Dermis microvascular lymphatic vessel endothelial cell (primary cell): ENCODE measurements at places on chromosomes 16 and 17.

DNA sequence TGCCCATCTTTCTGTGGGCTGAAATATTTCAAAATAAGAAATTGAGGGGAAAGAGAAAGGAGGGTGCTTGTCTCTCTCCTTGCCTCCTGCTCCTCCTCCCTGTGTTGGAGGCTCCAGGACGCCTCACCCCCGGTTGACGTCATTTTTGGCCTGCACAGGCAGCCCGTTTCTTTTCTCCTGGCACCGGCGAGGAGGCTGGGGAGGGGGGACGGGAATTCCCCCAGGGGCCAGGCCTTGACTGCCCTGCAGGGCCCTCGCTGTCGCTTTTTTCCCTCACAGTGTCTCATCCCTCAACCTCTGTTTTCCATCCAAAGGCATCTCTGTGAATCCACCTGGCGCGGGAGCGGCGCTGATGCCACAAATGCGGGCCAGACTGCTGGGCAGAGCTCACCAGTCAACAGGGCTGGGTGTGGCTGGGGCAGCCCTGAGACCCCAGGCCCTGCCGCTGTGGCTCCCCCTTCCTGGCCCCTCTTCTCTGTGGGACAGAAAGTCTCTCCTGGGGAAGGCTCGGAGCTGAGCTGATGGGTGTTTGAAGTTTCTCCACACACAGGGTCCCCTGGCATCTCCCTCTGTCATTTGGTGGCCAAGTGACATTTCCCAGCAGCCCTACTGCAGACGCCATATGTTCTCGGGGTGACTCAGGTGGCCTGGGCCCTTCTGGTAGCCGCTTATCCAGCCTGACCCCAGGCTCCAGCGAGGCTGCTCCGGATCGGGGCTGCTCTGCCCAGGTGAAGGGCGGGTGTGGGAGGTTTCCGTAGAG is 16.0 kb downstream of the CENPX start:
- DNase-seq: no peak

DNA sequence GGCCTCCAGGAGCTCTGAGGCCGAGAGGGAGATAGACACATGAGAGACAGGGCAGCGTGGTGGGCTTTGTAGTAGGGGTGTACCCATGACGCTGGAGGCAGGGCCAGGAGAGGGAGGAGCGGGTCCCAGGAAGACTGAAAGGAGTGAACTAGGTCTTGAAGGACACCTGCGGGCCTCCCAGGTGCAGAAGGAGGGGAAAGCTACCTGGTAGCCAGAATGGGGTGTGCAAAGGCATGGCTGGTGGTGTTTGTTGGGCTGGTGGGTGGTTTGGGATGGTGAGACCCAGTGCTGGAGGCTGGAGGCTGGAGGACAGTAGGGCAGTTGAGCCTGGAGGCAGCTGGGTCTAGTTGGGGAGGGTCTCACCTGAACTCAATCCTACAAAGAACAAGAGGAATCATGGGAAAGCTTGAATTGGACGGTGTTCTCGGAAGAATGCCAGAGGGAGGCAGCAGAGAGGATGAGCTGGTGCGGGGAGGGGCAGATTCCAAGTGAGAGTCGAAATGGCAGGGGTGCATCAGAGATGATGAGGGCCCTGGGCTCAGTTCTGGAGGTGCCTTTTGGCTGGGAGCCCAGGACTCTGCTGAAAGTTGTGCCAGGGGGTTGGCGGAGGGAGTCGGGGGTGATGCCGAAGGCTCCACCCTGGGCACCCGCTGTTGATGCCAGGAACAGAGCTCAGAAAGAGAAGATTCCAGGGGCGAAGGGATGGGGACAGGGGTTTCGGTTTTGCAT is 21.2 kb downstream of the C1QTNF1 start:
- no peak for DNase-seq

DNA sequence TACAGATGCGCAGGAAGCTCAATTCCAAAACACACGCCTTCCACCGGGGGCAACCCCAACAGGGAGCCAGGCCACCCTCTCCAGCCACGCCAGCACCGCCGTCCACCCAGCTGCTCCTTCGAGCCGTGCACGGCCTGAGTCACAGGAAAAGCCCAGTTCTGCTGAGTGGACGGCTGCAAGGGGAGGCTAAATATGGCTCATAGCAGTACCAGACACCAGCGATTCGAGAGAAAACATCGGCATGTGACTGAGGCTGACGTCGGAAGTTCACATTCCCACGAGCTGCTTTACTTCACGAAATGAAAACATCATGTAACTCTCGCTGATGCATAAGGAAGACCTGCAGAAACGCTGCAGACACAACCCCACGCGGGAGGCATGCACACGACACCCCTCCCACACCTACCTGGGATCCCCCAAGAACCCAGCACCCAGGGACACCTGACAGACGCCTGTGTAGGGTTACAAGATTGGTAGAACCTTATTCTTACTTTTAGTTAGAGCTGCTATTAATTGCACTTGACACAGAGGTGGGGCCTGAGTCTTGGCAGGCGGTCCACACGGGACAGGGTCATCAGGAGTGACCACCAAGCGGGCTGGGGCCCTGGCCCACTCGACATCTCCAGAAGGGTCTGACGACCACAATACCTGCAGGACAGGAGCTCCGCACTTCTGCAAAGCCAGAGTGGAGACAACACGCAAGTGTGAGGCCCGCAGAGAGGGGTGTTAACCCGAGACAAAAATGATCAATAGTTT is 116.8 kb downstream of the ANKRD11 start:
- DNase-seq: peak; percentile 56

GRCh38 chr17:43714465-43715149 is 44.0 kb downstream of the SOST start:
- DNase-seq: peak; percentile 29

DNA sequence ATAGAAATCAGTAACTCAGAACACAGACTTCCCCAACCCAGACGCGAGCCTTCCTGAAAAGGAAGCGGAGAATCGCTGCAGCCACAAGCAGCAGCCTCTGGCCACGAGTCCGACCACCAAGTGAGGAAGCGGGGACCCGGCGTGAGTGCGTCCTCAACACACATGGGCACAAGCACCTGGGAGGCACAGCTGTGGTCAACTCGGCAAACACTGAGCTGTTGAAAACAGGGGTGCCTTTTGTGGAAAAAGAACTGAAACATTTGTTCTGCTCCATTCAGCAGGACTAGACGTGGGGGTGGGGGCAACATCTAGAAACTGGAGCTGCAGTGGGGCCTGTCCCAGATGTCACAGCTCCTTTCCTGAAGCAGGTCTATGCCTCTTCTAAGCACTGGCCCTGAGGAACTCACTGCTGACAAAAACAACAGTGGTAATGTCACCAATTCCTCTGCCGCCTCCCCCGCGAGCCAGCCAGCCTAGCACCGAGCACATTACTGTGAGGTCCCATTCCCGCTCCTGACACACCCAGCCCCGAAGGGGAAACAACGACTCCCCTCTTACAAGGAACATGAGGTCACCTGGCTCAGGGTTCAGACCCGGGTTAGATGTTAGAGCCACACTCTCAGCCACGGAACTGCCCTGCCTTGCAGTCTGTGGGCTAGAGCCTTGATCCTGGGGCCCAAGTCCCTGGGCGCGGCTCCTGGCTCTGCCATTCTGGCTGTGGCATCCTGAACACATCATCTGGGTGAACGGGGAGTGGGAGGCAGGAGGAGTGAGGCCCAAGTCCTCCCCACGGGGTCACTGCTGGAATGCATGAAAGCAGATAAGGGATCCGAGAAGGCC is 29.0 kb downstream of the KDM8 start:
- DNase-seq: no peak

- DNase-seq: peak; percentile 92
Observed at GRCh38 chr16:84730406-84731106, 30.8 kb downstream of the USP10 start.

GRCh38 chr17:14784997-14785696 is 480.0 kb downstream of the PMP22 start:
- DNase-seq: no peak

- DNase-seq: no peak
Observed at GRCh38 chr17:79433379-79433778, 177.5 kb downstream of the RBFOX3 start.

DNA sequence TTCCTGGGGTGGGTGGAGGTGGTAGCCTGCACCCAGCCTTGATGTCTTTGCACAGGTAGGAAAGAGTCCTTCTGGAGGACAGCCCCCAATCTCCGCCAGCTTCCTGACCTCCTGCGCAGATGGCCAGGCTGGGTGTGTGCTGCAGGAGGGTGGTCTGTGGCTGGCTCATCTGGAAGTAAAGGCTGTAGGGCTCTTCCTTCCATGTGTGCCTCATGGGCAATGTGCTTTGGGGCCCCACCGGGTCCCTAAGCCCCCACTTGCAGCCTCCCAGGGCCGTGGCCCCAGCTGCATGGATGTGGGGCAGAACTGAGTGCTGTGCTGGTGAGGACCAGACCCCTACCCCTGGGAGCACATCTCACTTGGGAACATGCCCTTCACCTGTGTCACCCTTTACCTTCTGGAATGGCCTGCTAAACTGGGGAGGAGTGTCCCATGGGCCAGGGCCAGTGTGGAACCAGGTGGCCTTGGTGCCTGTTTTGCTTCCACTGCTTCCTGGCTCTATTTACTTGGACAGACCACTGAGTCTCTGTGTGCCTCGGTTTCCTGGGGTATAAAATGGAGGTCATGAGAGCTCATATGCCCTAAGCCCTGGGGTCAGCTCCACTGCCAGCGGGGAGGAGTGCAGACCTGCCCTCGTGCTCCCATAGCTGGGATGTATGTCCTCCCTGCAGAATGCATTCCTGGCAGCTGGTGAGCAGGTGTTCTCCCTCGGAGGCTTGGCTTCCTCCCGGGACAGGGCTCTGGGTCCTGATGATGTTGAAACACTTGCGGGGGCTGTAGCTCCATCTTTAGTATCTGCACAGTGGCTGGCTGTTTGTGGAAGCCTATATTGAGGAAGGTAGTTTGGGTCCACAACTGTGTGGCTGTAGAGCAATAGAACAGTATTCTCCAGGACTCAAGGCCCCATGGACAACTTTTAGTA is 18.0 kb downstream of the MPRIP start:
- DNase-seq: no peak

DNA sequence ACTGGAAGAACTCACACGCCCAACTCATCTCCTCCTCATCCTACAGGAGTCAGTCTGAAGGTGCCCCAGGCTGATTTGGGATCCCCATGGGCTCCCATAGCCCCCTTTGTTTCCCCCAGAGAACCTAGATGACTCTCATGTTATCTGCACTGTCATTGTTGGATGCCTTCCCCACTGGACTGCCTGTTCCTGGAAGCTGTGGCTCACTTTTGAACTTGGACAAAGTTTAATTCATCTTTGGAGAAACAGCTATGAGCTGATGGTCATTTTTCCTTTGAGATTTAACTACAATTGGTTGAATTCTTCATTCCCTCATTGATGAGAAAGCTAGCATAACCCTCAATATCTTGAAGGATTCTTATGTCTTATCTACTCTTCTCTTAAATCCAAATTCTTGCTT is 186.6 kb downstream of the SALL1 start:
- no peak for DNase-seq

- DNase-seq: no peak
Observed at GRCh38 chr17:81464586-81464985, 48.0 kb downstream of the ACTG1 start.

GRCh38 chr17:48558057-48558830 is 13.3 kb upstream of the HOXB2 start:
- DNase-seq: no peak

- DNase-seq: peak; percentile 63
Observed at GRCh38 chr17:42459801-42460281, 1.2 kb downstream of the ATP6V0A1 start.

- DNase-seq: no peak
Observed at GRCh38 chr16:1028524-1029258, 43.9 kb upstream of the SSTR5 start.

GRCh38 chr16:58046054-58046881 is 20.7 kb downstream of the MMP15 start:
- DNase-seq: no peak

- DNase-seq: no peak
Observed at GRCh38 chr17:57415751-57416207, 159.5 kb downstream of the MSI2 start.

GRCh38 chr17:29172589-29172988 is 7.6 kb downstream of the MYO18A start:
- DNase-seq: no peak

GRCh38 chr17:9821921-9822320 is at the start of gene GSG1L2:
TSS of gene GSG1L2 (minus strand) at chr17:9822079. CDS start at chr17:9822071, 8 bp downstream.
- DNase-seq: no peak

DNA sequence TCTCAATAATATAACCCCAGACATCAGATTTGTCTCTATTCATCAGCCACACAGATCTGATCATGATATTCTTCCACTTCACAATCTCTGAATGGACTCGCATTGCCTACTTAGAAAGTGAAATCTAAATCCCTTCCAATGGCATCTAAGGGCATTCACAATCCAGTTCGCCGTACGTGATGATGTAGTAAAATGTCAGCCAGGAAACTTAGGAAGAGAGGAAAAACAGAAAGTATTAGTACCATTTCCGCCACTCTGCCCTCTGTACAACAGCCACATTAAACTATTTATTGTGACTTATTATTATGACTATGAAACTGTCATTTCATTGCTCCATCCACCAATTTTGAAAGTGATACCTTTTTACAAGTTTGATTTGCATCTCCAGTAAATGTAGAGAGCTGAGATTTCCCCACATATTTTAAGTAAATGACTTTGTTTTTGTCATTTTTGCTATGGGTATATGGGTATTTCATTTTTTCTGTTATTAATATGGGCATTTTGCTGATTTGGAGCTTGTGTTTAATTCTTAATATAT is 69.4 kb upstream of the SMIM36 start:
- peak; percentile 42 for DNase-seq

DNA sequence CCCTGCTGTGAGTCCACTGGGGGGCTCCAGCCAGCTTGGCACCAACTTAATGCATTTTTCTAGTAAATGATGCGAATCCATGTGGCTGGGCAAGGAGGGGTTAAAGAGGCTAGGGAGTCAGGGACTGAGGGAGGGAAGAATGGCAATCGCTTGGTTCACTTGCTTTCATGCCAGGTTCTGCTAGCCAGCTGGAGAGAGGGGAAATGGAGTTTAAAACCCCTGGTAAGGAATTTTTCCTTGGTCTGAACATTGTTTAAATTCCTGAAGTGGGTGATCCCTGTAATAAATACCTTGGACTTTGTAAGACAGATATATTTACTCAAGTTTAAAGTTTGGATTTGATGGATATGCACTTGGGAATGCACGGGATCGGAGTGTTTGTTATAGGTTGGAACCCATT is 22.8 kb downstream of the ANKFN1 start:
- DNase-seq: no peak

GRCh38 chr16:2429771-2430663 is 770 bp downstream of the CCNF start:
- peak; percentile 44 for DNase-seq

- peak; percentile 17 for DNase-seq
Observed at GRCh38 chr16:74740795-74741304, 33.8 kb downstream of the FA2H start.

GRCh38 chr16:89575247-89576152 is at the start of gene CPNE7:
TSS of gene CPNE7 (plus strand) at chr16:89575758. CDS start at chr16:89575898, 140 bp downstream.
- DNase-seq: no peak

DNA sequence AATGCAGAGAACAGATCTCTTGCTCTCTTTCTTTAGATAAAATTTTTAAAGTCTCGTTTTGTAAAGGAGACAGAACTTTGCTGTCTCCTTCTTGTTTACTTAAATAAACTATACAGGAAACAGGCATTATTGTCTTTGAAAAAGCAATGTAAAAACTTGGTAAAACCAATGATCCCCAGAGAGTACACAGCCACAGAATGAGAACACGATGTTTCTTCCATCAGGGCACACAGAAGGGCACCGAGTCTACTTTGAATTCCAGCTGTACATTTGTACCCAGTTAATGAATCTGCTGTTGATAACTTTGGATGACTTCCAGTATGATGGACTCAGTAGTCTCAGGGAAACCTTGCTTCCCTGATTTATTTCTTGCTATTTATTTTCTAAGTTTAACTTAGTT is 8.1 kb upstream of the TMEM100 start:
- no peak for DNase-seq
